ENCODE measurements at places on chromosomes 5 and 9. TPM values are rescaled to one million over a fixed set of nuclear protein-coding genes. Genes with fewer than 3 reads are reported as not detected.

DNA sequence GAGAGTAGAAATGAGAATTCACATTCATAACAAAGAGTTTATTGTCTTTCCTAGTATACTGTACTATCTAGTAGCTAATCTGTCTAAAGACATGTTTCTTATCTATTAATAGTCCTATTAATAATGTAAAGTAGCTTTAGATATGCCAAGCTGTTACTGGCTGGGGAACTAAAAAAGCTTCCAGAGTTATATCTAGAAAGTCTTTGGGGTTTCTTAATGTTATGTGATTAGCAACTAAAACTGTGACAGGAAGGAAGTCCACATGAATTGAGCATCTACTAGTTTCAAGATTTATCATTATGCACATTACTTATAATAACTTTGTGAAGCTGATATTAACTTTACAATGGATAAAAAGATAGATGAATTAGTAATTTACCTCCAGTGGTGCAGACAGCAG lies 122.7 kb upstream of the CDKN2B start:
- H3K4me3 ChIP-seq = no peak overlapping the region
- no peaks in the 10 kb centered on the region for H3K36me3 ChIP-seq
- H3K27ac ChIP-seq = no peak overlapping the region
- H3K27me3 ChIP-seq = no peaks in the 10 kb centered on the region
- H3K4me1 ChIP-seq = no peaks in the 10 kb centered on the region

Gene CNTLN
- 4.5 TPM for polyA plus RNA-seq

DNA sequence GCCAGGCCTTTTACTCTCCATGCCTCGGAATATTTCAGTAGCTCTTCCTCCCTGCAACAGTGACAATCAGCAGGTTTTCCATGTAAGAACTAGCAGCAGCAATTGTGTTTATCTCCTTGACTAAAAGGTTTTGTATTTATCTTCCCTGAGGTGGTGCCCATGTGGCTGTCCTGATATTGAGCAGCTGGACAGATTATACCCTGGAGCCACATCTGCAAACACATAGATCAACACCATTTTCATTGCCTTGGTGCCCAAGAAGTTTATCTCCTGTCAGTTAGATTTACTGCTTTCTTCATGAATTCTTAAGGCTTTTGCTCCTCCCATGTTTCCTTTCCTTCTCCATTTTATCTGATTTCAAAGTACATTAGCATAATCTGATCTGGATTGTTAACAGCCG lies 378.4 kb downstream of the SPATA31D1 start:
- no peak for DNase-seq
- no peaks in the 10 kb centered on the region for H3K27me3 ChIP-seq
- no peak overlapping the region for H3K27ac ChIP-seq
- H3K36me3 ChIP-seq = no peaks in the 10 kb centered on the region
- H3K4me1 ChIP-seq = no peaks in the 10 kb centered on the region

Gene GFI1B
- polyA plus RNA-seq = 6.2 TPM

Gene ZSWIM6
- 18.0 TPM for polyA plus RNA-seq

- H3K4me3 ChIP-seq = no peak overlapping the region
- no peaks in the 10 kb centered on the region for H3K4me1 ChIP-seq
- no peaks in the 10 kb centered on the region for H3K27me3 ChIP-seq
- H3K36me3 ChIP-seq = no peaks in the 10 kb centered on the region
- no peak for DNase-seq
Observed at GRCh38 chr5:73729329-73729728, 103.3 kb downstream of the ARHGEF28 start.

Gene TMOD1
- 8.9 TPM for polyA plus RNA-seq

DNA sequence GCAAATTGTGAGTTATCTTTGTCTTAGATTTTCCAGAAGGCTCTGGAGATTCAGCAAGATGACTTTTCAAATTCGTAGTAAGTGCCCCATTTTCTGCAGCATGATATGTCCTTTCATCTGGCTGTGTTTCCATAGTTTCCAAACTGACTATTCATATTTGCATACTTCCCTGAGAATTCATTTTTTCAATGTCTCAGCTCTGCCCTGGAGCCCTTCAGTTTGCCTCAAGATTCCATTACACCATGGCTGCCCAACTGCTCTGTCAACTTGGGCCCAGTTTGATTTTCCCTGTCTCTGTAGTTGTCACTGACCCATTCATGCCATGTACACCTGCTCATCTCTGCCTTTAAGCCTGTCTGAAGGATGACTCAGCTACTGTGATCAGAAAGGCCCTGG lies 94.2 kb upstream of the RUSC2 start:
- no peak overlapping the region for H3K4me3 ChIP-seq
- H3K27ac ChIP-seq = no peak overlapping the region
- no peak for DNase-seq
- H3K4me1 ChIP-seq = no peaks in the 10 kb centered on the region
- H3K27me3 ChIP-seq = no peaks in the 10 kb centered on the region
- H3K36me3 ChIP-seq = peaks cover 65% of the 10 kb centered on the region

- H3K27ac ChIP-seq = no peak overlapping the region
- H3K36me3 ChIP-seq = no peaks in the 10 kb centered on the region
- H3K27me3 ChIP-seq = no peaks in the 10 kb centered on the region
- DNase-seq = no peak
- H3K4me1 ChIP-seq = no peaks in the 10 kb centered on the region
Observed at GRCh38 chr5:146717951-146718350, 160.6 kb downstream of the PPP2R2B start.

GRCh38 chr5:71934322-71934721 lies 173.0 kb upstream of the MAP1B start:
- H3K27me3 ChIP-seq = no peaks in the 10 kb centered on the region
- no peak for DNase-seq
- H3K36me3 ChIP-seq = no peaks in the 10 kb centered on the region
- H3K4me1 ChIP-seq = peaks cover 18% of the 10 kb centered on the region
